Inflammatory macrophage (primary cell): ENCODE measurements at places on chromosomes 5 and 9.

GRCh38 chr9:91298311-91298710, 63.4 kb downstream of the AUH start:
- peak; percentile 92 for DNase-seq

DNA sequence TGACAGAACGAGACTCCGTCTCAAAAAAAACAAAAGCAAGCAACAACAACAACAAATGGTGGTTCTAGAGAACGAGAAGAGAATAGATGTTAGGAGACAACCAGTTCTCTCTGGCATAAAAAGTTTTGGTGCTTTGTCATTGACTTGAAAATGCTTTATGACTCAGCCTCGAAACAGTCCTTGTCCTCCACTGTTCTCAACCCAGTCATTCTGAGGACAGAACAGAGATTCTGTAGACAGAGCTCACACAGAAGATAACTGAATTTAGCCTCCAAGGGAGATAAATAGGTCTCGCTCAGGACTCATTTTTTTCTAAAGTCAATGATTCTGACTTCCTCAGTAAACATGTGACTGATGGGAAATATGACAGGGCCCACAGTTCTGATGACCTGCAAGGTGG, 76.0 kb upstream of the FSTL4 start:
- no peak for DNase-seq

DNA sequence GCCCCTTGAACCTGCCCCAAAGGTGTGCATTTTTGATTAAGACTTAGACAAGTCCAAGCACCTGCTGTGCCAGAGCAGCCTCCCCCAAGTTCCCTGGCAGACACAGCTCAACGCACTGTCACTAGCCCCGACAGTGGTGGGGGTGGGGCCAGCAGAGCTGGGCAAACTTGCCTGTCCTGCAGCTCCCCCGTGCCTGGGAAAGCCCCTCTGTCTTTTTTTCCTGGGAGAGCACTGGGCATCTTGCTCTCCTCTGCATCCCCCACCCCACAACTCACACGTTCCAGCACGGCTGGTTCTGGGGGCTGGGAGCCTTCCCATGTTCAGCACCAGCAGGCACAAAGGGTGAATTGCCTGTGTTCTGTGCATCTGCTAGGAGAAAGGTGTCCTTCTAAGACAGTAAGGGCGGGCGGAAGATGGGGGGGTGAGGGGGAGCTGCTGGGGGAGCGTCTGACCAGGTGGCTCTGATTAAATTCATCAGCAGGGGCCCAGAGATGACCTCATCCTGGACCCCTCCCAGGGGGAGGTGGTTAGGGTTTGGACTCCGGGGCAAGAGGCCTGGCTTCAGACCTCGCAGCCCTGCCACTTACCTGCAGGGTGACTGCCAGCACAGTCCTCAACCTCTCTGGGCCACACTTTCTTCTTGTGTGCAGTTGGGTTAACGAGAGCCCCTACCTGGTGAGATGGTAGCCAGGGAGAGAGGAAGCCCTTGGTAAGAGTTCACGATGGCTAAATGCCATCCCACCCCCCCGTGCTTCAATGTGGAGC, 23.5 kb downstream of the HMCN2 start:
- no peak for DNase-seq

DNA sequence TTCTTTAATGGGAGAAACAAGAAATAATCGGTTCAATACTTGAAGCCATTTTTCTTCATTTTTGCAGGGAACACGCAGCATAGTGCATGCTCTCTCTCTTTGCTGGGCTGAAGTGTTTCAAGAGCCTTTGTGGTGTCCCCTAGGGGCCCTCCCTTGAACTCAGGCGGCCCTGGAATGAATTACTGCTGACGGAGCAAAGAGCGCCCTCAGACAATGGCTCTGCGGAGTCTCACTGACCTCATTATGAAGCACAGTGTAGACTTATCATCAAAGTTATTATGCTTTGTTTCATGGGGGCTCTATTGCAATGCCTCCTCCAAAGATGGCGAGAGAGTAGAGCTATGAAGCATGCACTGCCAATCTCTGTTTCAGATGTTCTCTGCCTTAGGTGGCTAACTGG, 64.8 kb upstream of the ADCY2 start:
- DNase-seq: no peak

GRCh38 chr5:56306433-56307150, 73.5 kb upstream of the ANKRD55 start:
- no peak for DNase-seq

- DNase-seq: peak; percentile 82
These were observed 36.7 kb upstream of the KCNIP1 start for GRCh38 chr5:170466988-170467707.

DNA sequence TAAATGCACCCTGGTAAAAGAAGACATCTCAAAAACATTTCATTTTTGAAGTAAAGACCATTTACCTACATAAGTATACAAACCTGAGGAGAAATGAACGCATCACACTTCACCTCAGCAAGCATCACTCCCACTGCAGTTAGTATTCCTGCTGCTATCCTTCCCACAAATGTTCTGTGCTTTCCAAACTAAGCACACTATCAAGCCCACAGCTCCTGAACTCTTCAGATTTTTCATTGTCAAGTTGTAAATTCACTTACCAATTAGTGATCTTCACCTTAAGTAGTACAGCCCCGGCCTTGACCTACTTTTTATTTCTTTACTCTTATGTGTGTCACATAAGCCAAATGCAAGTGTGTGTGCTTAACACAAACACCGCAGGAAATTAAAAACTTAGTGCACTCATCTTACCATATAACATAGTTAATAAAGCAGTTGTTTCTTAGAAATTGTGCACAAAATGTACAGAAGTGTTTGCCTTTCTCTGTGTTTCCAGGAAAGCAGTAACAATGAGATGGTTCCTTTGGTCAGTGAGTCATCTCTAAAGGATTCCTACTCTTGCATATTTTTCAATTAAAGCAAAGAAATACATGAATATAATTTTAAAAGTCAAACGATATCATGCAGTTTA, 169.4 kb downstream of the APBA1 start:
- DNase-seq: no peak

- DNase-seq: no peak
These were observed 202.2 kb downstream of the NFIB start for GRCh38 chr9:14111696-14112095.

GRCh38 chr9:94802793-94803192, 76.3 kb downstream of the AOPEP start:
- no peak for DNase-seq
